ENCODE measurements at places on chromosomes 1 and 21.

DNA sequence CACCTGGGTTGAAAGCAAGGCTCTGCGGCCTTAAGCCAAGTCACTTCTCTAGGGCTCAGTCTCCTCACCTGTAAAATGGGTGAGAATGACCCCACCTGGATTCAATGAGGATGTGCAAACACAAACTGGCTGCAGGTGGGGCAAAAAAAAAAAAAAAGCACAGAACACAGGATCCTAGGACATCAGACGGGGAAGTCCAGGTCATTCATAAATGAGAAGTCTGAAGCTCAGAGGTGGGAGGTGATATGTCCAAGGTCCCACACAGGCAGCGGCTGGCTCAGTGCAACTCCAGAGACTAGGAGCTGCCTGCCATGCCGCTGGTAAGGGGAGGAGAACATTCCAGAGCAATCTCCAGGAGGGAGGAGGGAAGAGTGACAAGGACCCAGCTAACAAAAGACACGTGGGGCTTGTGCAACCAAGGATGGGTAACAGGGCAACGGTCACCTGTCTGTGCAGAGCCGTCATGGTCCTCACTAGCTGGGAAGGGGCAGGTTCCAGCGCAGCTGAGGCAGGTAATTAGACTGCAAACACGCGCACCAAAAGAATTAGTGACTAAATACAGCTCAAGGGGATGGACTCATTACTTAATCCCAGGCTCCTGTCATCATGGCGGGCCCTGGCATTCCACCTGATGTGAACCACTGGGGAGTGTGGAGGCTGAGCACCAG is 19.5 kb downstream of the IFFO2 start:
- DNase-seq, result no peak

DNA sequence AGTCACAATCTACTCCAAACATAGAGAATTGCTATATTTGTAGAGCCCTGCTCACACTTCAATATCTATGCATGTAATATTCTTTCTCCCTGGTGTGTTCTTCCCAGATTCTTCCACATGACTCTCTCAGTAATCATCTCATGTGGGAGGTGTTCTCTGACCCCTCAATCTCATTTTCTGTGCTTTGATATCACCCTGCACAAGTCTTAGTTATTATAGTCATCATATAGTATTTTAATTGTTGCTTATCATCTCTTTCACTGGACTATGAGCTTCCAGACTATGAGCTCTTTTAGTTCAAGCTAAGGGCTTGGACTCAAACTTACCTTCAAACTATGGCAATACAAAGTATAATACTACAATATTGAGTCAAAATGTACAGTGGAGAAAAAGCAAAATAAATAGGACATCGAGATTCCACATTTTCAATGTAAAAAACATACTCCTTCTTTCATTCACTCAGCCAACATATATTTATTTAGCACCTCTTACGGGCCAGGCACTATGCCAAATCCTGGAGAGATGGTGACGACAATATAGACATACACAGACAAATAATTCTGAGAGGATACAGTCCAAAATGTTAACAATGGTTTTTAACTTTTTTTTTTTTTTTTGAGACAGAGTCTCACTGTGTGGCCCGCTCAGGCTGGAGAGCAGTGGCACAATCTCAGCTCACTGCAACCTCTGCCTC is 12.7 kb downstream of the TESK2 start:
- no peak for DNase-seq

DNA sequence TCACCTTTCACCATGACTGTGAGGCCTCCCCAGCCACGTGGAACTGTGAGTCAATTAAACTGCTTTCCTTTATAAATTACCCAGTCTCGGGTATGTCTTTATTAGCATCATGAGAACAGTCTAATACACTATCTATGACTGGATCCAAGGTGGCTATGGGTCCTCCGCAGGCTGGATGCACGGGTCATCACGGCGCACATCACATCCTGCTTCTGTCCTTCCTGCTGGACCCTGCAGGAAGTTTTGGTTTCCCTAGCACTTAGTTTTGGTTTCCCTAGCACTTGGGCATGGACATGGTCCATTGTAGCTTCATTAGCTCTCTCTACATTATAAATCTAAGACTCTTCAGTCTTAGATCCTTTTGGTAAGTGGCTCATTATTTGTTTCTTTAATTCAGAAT is 14.2 kb upstream of the PHC2 start:
- DNase-seq, result no peak

- no peak for DNase-seq
These were observed 206.2 kb upstream of the C8B start for GRCh38 chr1:57172040-57172439.

- DNase-seq, result no peak
These were observed 30.6 kb downstream of the FRRS1 start for GRCh38 chr1:99735852-99736251.

DNA sequence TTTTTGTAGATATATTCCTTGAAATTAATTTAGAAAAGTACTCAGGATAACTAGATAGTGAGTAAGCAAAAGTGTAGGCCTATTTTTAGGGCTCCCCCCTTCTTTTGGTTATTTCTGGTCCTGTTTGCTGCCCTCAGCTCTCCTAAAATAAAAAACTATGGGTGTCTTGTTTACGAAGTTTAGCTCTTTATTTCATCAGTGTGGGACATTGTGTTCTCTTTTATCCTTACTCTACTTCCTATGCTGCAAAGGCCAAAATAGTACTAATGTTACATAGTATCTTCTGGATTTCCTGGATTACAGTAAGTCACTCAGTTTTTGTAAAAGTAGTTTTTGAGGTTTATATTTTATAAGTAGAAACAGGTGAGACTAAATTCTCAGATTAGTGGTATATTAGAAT is 15.4 kb downstream of the CEP350 start:
- peak; percentile 13 for DNase-seq

DNA sequence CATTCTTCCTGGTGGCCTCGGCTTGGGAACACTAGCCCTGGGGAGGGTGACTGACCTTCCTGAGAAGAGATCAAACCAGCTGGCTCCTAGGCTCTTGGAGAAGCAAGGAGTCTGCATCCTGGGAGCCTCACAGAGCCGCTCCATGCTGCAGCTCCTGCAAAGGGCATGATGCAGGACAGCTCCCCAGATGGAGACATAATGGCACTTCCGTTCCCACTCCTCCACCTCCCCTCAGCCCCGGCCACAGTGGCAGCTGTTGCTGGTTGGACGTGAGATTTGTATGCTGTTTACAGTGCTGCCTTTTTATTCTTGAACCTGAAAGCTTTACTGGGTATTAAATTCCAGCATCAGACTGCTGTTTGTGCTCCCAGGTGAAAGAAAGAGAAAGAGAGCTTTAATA is 83.7 kb upstream of the CTTNBP2NL start:
- no peak for DNase-seq

DNA sequence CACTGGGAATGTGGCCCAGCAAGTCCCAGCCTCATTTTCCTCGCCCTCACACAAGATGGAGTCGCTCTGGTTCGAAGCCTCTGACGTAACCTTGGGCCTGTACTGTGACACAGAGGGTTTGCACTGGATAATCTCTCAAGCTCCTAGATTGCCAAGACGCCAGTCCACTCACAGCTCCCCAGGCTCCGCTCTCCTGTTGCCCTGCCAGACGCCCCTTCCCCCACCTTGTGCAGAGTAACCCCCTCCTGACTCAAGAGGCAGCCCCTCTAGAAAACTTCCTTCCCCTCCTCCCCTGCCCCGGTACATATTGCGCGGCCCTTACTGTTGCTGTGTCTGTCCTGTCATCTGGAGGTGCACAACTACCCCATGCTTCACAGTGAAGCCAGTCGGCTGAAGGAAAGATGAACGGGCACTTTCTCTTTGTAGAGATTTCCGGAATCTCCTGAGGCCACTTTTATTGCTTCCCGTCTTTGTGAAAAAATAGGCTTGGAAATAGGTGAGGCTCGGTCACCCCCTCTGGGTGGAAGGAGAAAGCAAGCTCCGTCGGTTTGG is 981 bp upstream of the KIAA1614 start:
- DNase-seq, result peak; percentile 48

DNA sequence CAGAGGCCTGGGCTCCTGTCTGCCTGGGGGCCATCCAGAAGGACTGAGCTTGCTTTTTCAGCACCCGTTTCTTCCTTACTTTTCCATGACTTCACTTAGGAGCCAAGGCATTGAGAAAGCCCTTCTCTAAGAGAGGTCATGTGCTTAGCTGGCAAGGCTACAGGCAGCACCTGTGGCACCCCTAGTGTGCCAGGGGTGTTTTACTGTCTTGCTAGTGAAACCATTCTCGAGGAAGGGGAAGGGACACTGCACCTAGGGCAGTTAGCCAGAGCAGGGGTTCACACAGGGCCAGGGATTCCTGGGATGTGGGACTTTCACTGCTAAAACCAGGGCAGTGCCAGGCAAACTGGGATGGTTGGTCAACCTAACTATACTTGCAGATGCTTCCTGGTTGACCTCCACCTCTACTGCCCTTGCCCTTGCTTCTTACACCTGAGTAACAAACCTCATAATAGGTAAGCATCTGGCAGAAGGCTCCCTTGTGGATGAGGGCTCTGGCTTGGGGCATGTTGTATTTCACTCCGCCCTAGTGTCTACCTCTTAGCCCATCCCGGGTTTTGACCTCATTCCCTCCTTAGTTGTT is 69.2 kb downstream of the NOS1AP start:
- DNase-seq, result no peak

DNA sequence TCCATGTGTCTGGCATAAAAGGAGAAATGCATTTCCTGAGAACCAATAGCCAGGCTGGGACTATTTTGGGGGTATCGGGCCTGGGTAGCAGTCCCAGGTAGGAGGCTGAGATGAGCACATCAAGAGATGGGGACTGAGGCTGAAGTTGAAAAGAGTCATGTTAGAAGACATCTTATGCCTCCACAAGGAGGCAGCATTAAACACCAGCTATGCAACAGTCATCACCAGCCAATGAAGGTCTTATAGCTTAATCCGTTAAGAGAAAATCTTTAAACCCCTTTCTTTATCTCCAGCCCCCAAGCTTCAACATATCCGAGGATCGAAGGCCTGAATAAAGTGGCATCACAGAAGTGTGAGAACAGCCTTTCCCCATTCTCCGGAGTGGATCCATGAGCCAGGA is 640.7 kb upstream of the PTBP2 start:
- peak; percentile 9 for DNase-seq

DNA sequence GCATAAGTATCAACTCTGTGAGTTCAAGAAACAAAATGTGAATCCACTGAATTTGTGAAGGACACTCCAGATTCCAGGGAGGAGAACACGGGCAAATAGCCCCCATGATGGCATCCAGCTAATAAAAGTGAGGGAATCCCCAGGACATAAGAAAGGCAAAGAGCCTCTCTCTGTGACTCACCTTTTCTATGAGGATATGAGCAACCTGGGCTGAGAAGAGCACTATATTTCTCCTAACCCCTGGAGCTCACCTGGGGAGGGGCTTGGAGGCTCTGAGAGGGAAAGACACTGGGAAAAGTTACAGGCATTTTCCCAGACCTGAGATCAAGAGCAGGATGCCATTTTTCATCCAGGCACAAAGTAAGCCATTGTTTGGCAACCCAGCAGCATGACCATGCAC is 1298.8 kb downstream of the PLA2G4A start:
- DNase-seq, result no peak

DNA sequence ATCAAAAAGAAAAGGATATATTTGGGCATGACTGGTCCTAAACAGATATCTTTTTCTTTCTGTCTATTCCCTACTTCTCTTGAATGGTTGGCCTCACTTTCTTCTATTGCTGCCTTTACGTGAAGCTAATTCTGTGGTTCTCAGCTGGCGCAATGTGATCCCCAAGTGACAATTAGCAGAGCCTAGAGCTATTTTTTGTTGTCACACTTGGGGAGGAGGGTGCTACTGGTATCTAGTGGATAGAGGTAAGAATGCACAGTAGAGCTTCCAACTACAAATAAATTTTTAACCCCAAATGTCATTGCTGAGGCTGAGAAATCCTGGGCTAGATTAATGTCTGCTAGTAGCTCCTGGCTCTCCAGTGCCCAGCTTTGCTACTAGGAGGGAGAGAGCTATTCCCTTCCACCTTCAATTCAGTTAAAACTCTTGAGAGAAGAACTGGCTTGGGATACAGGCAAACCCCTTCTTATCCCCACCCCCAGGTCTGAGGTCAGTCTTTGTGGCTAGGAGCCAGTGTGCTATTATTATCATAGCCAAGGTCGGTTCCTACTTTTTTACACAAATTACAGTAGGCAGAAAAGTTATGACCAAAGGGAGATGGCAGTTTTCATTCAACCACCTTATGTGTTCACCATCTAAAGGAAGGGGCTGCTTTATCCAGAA is 102.1 kb downstream of the SNX7 start:
- DNase-seq, result no peak
